ENCODE measurements at places on chromosomes 3 and 15.

DNA sequence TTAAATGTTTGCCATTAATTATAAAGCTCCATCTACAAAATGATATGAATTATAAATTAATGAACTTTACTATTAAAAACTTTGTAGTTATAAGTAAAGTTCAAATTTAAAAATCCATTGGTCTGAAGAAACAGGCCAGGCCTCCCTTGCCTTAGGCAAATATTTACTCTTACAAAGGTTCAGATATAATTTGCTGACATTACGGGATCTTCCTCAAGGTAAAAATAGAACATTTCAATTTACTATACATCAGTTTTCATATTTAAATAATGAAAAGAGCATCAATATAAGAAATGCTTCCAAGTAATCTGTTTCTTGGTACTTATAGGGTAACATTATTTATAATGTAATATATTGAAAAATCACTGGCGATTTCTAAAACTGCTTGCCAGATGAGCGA, 3.7 kb downstream of the CMTM6 start:
- no peak for DNase-seq

GRCh38 chr3:64408770-64409169, 183.5 kb upstream of the PRICKLE2 start:
- DNase-seq, result no peak

DNA sequence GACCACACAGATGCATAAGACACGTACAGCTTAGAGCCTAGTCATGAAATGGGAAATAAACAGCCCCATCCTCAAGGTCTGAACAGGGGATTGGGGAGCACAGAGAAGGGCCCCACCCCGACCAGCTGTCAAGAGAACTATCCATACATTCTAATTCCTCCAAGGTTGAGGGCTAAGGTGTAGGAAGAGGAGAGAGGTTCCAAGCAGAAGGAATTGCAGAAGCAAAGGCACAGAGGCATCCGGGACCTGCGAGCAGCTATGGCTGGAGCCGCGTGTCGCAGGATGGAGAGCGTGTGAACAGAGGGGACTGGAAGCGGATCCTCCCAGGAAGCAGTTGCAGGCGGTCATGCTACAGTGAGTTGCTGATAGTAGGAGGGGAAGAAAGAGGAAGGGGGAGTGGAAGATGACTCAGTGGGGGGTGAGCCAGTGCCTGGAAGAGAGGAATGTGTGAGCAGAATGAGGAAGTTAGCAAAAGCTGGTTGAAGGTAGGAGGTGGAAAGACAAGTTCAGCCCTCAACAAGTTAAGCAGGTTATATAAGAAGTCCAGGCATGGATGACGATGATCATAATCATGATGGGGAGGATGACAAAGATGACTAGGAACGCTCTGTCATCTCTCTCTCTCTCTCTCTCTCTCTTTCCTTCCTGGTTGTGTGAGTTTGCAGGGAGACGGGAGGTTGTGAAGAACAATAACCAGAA, 89.7 kb downstream of the LIPC start:
- peak; percentile 42 for DNase-seq

- DNase-seq, result no peak
Measured at GRCh38 chr3:126996905-126997304, 14.0 kb downstream of the PLXNA1 start.

GRCh38 chr3:159536876-159537275, 451.8 kb upstream of the IL12A start:
- DNase-seq, result no peak

GRCh38 chr15:50251638-50252182, 13.8 kb downstream of the HDC start:
- no peak for DNase-seq

DNA sequence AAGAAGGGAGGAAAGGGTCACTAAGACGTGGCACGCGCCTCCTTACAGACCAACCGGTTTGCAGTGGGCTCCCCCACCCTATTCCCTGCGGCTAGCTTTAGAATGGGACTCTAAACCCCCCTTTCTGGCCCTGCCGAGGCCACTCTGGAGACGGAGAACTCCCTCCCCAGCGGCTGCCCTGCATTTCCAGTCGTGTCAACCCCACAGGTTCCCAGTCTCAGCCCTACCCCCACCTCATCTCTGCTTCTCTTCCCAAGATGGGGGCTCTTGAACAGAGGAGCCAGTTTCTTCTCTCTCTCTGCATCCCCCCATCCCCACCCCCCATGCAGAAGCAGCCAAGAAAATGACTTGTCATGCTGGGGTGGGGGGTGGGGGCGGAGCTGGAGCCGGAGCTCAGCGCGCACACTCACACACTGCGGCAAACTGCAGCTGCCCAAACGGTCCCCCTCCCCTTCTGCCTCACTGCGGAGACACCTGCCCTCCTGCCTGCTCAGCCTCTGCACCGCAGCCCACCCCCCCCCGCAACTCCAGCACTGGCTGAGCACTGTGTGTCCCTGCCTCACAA, 871 bp downstream of the MAP1A start:
- no peak for DNase-seq

DNA sequence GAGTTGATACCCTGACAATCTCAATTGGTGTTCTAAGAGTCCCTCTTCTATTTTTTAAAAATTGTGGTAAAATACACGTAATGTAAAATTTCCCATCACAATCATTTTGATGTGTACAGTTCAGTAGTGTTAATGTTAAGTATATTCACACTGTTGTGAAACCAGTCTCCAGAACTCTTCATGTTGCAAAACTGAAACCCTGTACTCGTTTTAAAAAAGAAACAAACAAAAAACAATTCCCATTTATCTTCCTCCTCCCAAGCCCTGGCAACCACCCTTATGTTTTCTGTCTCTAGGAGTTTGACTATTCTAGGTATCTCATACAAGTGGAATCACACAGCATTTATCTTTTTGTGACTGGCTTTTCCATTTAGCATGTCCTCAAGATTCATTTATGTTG, 28.7 kb upstream of the ALPK3 start:
- no peak for DNase-seq

DNA sequence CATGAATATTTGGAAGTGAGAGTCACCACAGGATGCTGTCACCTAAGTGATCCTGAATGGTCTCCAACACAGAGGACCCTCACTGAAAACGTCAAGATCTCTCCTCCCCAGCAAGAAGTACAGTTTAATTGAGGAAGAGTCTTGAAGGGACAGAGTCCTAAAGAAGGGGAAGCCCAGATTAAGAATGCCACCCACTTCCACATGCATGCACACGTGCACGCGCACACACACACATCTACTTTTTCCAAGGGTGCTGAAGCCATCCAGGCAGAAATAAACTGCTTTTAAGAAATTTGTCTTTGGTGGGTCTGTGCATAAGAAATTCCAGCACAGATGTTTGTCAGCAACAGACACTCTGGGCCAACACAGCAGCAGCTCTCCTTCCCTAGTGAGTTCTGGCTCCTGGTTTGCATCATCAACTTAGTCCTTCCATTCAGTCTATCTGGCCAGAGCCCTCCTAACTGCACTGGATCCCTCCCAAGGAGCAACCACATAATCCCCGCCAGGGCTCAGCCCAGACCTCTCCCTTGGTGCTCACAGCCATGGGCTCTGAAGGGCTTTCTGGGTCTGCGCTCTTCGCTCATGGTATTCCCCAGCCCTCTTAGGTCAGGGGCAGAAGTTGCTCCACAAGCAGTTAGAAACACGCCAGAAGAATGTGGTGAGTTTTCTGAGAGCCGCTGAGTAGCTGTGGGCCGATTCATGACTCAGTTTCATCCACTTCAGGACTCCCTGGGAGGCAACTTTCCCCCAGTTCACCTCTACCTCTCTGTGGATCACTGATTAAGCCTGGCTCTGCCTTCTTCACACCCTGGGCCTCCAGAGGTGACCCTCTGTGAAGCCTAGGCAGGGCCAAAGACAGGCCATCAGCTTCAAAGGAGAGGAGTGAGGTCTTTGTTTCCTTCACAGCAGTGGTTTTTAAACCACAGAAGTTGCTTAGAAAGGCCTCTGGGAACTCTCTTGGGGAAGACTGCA, 132.6 kb upstream of the LIPC start:
- peak; percentile 46 for DNase-seq

DNA sequence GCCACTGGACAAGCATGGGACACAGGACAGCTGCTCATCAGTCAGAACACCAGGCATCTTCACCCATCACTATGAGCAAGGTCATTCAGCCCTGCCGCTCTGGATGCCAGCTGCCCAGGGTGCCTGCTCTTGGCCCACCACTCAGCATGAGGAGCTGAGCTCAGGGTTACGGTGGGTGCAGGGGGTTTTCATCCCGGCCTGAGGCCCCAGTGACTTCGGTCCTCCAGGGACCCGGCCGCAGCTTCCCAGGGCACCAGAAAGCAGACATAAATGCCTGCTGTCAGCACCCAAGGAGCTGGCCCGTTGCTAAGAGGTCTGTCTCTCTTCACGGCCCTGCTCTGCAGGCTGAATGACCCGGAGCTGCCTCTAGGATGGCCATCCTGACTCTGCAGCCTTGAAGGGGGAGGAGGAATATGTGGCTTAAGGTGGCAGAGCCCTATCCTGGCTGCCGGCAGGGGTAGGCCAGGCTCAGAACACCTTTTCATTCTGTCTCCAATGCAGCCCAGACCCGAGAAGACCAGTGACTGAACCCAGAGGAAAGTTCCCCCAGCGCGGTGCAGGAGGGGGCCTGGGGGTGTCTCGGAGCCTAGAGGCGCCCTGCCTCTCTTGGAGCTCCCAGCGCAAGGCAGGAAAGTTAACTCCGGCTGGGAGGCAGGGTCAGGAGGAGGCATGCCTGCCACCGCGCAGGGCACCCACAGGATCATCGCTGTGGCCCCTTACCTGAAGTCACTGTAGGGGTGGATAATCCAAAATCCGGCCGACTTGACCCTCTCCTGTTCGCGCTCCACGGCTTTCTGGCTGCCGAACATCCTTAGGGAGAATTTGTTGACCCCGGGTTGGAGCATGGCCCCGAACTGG, 1.8 kb downstream of the HCN4 start:
- no peak for DNase-seq

DNA sequence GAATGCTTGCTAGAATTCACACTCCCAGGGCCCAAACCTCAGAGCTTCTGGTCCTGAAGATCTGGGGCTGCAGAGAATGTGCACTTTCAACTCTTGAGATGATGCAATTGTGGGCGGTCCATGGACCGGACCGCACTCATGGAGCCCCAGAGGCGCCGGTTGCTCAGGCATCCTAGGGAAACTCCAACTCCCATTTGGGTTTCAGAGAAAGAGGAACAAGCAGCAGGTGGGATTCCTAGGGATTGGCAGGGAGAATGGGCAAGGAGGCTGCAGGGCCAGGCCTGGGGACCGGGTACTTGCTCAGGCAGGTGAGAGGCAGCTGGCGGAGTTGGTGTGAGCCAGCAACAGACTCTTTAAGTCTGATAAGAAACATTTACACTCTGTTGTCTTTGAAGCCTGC, 3.5 kb downstream of the NOX5 start:
- no peak for DNase-seq

GRCh38 chr3:125238759-125239158, 26.2 kb upstream of the SLC12A8 start:
- DNase-seq, result no peak

DNA sequence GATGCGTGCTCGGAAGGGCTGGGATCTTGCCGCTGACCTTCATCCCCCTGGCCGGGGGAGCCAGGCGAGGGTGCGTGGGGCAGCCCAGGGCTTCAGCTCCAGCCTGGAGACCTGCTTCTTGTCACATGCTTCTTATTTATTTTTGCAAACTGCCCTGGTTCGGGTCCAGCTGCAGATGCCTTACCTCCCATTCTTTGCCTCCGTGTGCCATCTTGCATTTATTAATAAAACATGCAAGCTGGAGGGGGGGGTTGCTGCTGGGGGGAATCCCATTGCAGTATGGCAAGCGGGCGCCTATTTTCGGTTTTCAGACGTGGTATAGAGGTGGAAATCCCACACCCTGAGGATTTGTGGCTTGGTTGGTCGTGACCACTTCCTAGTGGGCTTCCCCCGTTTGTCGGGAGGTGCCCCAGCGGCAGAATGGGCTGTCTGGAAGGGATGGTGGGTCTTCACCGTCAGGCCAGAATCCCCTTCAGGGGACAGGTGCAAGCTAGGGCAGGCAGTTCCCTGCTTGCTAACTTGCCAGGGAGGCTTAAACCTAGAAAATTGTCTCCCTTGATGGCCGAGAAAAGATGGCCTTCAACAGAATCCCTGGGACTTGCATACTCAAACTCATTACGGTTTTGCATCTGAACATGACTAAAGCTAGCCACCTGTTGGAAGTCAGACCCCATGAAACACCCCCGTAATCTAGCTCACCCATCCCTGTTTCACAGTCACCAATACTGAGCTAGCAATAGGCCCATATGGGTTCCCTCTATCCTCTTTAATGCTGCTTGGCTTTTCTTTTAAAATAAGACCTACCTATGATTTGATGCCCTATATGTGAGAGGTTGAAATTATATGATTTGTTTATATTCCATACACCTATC, 569 bp downstream of the TMEM266 start:
- no peak for DNase-seq

DNA sequence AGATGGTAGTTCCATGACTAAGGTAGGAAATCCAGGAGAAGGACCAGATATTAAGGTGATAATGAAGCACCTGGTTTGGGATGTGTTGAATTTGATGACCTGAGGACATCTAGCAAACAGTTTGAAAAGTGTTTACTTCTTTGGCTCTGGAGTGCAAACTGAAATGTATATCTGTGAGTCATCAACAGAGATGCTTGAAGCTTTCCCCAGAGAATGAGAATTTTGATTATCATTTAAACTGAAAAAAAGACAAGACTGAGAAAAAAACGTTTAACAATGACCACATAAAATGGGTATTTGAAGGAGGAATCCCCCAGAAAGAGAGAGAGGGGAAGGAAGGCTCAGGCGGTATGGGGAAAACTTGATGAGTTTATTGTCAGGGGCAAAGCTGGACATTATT, 20.7 kb upstream of the GSK3B start:
- no peak for DNase-seq

- DNase-seq, result no peak
Measured at GRCh38 chr15:73024168-73024567, 28.1 kb upstream of the NEO1 start.

- no peak for DNase-seq
Measured at GRCh38 chr3:16266714-16267113, 1.7 kb downstream of the OXNAD1 start.

DNA sequence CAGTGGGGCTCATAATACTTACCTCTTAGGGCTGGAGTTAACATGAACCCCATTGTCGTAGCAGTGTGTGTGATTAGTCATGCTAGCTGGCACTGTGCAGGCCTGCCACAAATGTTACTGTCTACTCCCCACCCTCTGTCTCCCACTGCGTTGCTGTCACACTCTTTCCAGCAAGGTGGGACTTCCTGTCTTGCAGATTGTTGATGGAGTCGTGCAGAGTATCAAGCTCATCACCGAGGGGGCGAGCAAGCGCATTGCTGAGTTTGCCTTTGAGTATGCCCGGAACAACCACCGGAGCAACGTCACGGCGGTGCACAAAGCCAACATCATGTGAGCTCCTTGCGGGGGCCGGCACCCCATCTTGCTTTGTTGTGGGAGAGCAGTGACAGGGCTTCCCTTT, 12.9 kb downstream of the IDH3A start:
- no peak for DNase-seq

DNA sequence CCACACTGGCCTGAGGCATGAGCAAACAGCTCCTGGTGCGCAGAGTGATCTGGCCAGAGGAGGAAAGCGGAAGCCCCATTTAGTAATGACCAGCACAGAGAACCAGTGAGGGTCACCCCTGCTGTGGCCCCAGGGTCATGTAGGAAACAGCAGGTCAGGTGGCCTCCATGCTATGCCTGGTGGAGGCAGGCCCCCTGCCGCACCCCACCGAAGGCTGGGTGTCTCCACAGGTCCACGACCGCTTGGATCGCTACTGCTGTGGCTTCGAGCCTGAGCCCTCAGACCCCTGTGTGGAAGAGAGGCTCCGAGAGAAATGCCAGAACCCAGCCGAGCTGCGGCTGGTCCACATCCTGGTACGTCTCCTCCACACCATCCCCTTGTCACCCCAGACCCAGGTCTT, 52.6 kb downstream of the POMGNT2 start:
- DNase-seq, result no peak
